Naive thymus-derived CD8-positive, alpha-beta T cell (primary cell): ENCODE measurements at places on chromosomes 4 and X.

DNA sequence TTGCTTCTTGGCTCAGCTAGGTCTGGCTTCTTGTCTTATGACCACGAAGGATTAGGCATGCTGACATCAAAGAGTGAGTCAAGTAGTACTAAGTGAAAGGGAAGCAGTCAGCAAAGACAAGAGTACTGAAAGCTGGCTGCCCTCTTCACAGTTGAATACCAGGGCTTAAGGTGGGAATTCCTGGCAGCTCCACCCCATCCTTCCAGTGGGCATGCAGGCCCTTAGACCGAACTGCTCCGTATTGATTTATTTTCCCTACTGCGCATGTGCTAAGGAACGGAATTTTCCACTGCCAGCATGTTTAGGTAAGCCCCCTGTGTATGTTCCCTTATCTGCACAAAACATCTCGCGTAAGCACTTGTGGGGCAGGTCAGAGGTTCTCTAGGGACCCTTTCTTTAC is 2320.1 kb downstream of the ARAP2 start:
- DNase-seq, result no peak

DNA sequence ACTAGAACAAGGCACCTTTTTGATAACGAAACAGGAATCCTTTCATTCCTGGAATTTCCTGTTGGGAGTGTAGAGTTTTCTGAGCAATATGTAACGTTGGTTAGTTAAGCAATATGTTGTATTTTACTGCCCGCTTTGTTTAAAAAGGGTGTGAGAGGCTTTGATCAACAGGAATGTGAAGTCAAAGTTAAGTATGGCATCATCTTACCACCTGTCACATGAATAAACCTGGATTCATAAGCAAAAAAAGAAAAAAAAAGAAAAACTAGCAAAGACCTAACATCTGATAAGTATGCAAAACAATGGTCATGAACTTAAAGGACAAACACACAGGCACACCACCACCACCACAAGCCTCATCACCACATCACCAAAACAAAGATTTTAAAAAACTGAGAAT is 7.1 kb upstream of the CXCL5 start:
- no peak for DNase-seq

- DNase-seq, result no peak
Measured at GRCh38 chr4:157005193-157005592, 33.6 kb upstream of the PDGFC start.

DNA sequence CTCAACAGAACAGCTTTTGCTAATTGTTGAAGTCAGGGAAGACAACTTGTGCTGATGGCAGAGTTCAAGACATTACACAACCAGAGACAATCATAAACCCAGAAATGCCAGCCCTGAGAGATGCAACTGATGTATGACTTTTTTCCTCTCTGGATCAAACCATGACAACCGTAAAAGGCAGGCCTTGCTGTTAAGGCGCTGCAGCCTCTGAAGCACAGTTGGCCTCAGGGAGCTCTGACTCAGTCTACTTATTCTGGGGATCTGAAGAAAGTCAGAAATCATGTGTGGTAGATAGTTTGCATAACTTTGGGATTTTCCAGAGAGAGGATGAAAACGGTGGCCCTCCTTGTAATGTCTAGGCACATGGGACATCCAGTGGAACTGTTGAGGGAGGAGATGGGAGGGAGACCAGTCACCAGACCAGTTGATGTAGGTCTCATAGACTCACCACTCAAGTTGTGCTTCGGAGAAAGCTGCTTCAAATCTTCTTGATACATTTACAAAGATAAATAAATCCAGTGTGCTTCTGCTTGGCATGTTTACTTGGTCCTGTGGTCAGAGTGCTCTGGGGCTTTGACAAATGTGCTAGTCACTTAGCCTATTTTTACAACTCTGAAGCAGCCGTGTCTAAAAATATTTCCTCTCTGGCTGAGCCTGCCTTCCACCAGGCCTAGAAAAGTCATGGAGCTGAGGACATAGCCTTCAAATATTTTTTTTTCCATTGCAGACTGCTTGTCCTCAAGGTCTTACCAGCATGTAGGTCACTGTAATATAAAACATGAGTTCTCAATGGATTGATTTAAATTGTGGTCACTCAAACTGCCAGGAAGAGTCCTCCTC is 7.5 kb downstream of the HADH start:
- DNase-seq, result no peak

DNA sequence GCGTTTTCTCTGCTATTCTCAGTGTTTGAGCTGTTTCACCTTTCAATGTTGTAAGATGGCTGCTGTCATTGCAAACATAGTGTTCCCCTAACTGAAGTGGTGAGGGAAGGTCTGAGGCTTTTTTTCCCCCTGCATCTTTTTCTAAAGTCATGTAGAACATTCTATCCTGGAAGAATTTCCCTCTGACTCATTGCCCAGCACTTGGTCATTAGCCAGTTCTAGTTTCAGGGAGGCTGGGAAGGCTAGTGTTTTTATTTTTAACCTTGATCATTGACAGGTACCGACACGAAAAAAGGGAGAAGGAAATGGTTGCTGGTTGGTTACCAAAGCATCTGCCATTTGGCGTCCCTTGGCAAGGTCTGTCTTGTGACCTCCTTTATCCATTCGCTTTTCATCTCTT is 6.6 kb downstream of the LANCL3 start:
- DNase-seq, result no peak

DNA sequence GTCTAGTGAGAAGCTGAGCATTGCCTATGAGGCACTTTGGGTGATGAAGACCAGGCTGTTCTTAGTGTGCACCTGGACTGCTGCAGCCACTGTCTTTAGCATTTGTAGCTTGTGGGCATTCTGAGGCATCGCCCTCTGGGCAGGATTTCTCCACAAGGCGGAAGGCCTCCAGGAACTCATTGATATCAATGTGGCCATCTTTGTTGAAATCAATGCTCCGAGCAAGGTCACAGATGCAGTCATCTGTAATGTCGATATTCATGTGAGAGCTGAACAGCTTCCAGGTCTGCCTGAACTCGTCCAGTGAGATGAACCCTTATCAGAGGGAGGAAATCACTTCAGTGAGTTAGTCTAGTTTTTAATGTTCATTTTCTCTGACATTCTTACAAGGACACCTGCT is 41.6 kb downstream of the PPEF2 start:
- no peak for DNase-seq

- no peak for DNase-seq
Measured at GRCh38 chr4:148735432-148736155, 293.4 kb upstream of the NR3C2 start.

GRCh38 chrX:10636851-10637250 is 16.5 kb upstream of the MID1 start:
- DNase-seq, result no peak

GRCh38 chr4:77921701-77922100 is 59.1 kb downstream of the MRPL1 start:
- no peak for DNase-seq

GRCh38 chrX:45715748-45716147 is 515.1 kb upstream of the DIPK2B start:
- no peak for DNase-seq

DNA sequence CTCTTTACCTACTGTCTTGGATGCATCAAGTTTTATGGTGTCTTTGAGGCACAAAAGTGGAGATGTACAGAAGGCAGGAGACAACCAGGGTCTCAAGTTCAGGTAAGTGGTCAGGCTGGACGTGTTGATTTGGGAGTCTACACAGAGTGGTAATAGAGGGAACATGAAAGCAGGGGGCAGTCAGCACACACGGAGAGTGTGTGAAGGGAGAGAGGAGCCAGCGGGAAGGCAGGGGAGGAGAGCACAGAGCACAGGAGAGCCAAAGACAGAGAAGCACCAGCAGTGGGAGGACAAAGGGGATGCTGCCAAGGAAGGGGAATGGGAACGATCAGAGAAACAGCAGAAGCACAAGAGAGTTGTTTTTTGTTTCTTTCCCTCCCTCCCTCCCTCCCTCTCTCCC is 32.9 kb downstream of the TMEM150C start:
- no peak for DNase-seq

- DNase-seq, result no peak
Measured at GRCh38 chr4:23930750-23931488, 41.1 kb upstream of the PPARGC1A start.

- no peak for DNase-seq
Measured at GRCh38 chr4:39713691-39714090, 15.8 kb downstream of the UBE2K start.

GRCh38 chrX:129534816-129535578 is 5.1 kb upstream of the OCRL start:
- DNase-seq, result no peak

DNA sequence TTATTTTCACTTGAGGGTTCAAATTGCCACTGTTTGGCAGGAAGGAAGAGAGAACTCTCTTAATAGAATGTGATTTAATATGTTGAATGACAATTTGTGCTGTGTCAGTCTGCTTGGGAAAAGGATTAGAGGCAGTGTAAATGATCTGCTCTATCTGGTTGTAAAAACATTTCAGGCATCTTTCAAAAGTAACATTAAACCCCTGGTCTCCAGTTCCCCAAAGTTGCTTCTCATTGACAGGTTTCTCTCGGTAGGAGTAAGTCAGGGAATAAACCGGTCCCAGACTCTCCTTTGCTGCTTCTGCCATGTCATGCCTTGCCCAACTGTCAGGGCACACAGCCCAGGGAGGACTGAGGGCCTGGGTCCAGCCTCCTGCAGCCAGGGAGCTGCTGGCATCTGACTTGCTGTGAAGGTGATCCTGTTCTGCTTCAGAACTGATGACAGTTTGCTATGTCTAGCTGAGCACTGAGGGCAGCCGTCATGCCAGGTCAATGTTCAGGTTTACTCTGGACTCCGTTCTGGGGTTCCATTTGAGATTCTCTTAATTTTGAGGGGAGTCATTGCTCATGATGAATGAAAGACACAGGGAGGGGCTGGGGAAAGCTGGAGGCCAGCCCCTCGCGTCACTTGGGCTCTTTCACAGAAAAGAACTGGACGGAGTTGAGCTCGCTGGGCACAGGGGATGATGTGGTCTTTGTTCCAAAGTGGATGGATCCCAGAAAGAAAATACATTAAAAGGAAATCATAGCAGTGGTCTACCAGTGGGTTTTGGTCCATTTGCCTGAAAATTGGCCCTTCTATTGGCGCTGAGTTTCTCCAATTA is 312.4 kb downstream of the ARHGAP10 start:
- DNase-seq, result no peak

DNA sequence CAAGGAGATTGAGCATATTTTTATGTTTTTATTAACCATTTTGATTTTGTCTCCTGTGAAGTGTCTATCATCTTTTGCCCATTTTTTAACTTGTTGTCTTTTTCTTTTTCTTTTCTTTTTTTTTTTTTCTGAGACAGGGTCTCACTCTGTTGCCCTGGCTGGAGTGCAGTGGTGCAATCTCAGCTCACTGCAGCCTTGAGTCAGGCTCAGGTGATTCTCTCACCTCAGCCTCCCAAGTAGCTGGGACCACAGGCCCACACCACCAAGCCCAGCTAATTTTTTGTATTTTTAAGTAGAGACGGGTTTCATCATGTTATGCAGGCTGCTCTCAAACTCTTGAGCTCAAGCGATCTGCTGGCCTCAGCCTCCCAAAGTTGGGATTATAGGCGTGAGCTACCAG is 4.6 kb upstream of the ADD1 start:
- DNase-seq, result no peak

GRCh38 chr4:78360466-78360865 is 191.1 kb upstream of the ANXA3 start:
- no peak for DNase-seq

DNA sequence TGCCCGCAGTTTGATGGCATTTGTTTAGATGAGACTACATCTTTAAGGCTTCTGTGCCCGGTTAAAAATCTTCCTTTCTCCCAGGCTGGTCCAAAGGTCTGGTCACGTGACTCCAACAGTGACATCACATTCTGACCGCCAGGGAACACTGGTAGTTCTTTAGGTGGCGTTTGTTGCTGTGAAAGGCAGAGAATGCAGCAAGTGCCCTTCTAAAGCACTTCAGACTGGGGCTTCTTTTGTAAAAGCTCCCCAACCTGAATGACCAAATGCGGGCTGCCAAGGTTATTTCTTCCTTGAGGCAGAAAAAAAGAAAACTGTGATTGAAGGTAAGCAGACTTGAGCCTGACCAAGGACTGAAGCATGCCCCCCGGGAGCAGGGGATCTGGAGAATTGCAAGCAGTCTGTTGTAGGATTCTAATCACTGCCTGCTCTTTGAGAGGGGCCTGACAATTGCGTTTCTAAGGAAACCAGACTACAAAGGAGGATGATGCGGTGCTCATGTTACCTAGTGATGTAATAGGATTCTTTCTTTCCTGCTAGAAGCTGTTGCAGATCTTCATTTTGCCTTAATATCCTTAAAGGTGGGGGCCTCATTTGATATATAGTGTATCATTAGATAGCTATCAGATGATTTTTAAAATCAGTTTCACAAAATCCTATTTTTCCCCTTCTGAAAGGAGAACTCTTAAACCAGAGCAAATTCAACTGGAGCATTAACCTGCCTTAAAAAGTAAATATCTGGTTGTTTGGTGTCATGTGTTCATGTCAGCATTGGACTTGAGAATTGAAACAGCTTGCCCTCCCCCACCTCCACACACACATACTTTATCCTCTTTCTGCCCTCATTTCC is 133.1 kb downstream of the AKAP4 start:
- DNase-seq, result no peak

- no peak for DNase-seq
Measured at GRCh38 chr4:95929448-95930064, 89.7 kb downstream of the PDHA2 start.

DNA sequence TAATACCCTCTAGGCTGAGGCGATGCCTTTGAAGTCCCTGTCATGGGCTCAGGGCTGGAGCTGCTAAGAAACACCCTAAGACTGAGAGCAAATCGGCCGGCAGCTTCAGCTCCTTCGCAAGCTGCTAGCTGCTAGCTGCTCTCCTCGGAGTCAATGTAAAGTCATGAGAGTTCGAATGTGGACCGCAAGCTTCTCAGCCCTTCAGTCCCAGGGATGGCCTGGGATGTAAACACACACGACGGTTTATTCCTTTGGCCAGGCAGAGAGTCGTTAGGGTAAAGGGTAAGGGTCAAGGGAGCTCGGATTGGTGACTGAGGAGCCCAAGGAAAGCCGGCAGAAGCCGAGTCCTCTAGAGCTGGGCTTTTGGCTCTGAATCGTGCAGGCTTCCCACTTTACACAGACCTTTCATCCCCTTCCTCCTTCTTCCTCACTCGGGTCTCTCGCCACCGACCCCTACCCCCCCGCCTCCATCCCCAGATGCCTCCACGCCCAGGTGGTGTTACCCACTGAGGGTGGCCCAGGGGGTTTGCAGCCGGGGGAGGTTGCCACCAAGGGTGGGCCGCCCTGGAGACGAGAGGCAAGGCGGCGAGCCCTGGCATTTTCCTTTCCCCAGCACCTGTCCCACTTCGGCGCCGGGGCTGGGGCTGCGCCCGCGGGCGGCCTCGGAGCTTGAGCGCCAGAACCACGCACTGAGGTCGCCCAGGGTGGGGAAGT is 3.1 kb upstream of the BCORL1 start:
- DNase-seq, result no peak

DNA sequence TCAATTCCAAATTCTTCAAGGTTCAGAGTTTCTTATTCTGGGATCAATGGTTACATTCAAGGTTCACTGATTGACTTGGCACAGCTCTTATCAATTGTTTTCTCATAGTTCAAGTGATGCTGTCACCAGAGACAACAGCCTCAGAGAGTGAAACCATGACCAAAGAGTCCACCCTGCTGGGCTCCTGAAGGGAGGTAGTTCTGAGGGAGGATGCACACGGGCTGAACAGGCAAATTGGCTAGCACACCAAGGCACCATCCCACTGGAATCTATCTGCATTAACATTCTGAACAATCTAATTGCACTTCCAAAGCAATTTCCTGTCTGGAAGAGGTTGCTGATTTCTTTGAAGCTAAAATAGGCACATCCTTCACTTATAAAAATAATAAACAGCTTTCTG is 16.6 kb upstream of the GAB1 start:
- DNase-seq, result no peak

- DNase-seq, result no peak
Measured at GRCh38 chr4:24763631-24764297, 31.6 kb upstream of the SOD3 start.

GRCh38 chr4:1238676-1239000 is 10.3 kb downstream of the CTBP1 start:
- DNase-seq, result no peak
